ENCODE measurements at places on chromosomes 4 and X.

DNA sequence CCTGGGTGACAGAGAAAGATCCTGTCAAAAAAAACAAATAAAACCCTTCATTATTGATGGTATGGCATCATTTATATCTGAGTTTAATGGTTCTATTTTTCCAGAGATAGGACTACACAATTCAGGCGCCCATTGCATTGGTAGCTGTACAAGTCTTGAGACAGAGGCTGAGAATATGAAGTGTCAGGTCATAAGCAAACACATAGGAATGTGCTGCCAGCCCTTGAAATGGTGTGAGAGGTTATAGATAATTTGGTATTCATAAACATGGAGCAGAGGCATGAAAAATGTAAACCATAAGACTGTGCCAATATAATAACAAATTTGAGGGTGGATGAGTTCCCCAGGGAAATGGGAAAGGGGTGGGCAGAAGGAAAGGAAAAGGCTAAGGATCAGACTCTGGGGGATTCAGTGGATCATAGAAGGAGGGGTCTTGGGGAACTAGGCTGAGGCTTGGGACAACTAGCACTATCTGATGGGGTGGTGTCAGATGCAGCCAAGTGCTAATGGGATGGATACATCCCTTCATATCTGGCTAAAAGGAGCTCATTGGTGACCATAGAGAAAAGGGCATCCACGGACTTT, 50.8 kb downstream of the MAOA start:
- no peak for DNase-seq

- DNase-seq, result peak; percentile 23
These were observed 175.5 kb downstream of the WDFY3 start for GRCh38 chr4:84790769-84791565.

DNA sequence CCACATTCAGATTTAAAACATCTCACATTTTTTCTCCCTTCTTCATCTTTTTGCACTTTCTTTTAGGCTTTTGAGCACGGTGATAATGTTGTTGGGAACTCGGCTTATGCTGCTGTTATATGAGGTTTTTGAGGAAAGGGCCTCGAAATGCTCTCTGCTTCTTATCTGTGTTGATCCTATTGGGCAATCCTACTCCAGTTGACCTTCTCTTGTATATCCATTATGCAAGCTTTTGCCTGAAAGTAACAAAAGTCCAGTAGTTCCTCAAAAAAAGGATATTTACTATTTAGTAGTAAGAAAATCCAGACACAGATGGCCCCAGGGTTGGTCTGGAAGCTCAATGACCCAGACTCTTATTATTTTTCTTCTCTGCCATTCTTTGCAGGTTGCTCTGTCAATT, 57.7 kb upstream of the SPANXB1 start:
- no peak for DNase-seq

DNA sequence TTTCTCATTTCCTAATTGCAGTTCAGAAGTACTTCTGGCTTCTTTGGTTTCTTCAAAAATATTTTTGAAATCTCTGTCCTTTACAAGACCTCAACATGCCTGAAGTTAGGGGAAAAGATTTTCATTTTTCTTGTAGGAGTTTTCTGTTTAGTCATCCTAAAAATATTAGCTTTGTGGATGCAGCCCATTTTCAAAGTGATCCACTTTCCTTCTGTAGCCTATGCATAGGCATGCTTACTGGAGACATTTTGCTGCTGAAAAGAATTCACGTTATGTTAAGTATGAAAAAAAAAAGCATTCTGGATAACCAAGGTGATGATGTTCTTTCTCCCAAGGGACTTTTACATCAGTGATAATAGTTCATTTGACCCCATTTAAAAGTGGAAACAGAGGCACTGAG, 245.6 kb downstream of the THOC2 start:
- no peak for DNase-seq

DNA sequence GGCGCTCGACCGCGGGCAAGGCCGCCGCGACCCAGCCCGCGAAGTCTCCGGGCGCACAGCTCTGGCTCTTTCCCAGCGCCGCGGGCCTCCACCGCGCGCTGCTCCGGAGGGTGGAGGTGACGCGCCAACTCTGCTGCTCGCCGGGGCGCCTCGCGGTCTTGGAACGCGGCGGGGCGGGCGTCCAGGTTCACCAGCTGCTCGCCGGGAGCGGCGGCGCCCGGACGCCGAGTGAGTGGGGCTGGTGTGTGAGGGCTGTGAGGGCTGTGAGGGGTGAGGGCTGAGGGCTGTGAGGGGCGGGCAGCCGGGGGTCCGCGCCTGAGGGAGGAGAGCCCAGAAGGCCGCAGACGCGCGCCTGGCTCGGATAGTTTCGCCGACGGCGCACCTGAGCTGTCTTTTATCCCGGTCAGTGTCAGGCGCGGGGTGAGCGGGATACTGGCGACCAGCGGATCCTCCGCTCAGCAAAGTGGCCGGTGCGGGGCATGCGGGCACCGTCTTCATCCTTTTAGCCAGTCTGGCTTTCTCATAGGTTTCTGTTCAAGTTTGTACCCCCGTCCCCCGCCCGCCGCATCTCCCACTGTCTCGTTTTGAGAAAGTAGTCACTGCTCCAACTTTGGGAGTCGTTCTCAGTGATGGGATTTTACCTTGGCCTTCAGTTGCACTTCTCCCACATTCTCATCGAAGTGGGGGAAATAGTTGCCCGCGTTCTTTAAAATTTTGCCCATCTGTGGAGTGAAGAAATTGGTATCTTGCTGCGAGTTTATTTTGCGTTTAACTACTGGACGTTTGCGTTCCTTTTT, 586 bp downstream of the HERC5 start:
- no peak for DNase-seq

DNA sequence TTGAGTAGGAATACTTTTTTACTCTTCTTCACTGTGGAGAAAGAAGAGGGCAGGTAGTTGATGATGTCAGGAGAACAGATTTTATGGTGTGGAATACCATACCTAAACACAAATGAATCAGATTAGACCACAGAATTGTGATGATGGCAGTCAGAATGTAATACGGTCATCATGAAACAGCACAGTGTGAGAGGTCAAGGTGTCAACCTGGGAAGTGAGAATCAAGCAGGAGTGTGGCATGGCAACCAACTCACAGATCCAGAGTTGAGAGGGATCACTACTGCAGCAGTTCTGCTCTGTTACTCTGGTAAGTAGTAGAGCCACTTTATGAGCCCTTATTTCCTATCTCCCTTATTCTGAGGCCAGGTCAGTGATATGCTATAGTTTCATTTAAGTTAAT, 27.7 kb downstream of the METTL14 start:
- no peak for DNase-seq

DNA sequence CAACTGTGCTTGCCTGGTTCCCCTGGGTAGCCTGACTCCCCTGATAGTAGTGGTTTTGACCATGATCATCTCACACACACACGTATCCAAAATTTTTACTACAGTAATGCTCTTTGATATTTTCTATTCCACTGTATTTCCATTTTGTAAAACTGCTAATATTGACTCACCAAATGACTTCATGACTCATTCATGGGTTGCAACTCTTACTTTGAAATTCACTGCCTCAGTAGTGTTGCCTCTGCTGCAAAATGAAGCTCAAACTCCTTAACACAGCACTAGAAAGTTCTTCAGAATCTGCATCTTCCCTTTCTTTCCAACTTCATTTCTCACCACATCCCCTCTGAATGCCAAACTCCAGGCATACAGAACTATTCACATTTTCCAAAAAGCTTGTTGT, 20.3 kb downstream of the QRFPR start:
- no peak for DNase-seq

DNA sequence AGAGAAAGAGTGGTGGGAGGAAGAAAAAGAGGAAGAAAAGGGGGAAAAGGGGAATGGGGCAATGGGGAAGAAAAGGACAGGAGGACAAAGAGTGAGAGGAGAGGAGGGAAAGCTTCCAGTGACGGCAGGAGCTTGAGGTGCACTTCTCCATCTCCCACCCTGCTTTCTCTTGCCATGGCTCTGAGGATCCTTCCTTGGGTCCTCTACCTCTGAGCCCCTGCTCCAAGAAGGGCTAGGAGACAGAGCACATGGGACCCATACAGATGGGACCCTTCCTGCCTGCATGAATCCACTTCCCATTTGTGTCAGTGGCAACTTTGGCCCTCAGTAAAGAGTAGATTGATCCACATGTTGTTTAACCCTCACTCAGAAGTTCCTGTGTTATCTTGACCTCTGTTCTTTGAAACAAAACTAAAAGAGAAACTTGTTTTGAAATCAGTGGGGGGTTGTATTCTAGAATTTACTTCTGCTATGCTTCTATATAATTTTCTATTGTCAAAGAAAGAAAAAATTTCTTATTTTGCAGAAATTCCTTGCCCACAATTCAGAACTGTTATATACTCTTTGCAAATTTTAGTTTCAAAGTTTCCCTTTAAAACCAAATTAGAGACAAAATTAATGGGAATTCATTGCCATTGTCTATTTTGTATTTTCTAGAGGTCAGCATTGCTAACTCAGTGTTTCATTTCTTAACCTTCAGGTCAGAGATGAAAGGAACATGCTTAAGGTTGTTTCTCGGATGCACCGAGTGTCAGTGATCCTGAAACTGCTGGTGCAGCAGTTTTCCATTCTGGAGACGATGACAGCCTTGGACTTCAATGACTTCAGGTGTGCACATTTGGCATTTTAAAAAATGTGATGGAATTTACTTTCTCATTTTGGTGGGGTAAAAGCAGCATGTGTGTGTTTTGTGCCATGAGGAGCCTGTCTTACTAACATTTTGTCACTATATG, 5.0 kb downstream of the TDO2 start:
- no peak for DNase-seq

- DNase-seq, result no peak
These were observed 260.6 kb downstream of the EVC2 start for GRCh38 chr4:5447755-5448154.

- DNase-seq, result no peak
These were observed 155.1 kb downstream of the NR3C2 start for GRCh38 chr4:148287111-148287510.

GRCh38 chr4:162793004-162793403, 373.7 kb downstream of the NAF1 start:
- no peak for DNase-seq

DNA sequence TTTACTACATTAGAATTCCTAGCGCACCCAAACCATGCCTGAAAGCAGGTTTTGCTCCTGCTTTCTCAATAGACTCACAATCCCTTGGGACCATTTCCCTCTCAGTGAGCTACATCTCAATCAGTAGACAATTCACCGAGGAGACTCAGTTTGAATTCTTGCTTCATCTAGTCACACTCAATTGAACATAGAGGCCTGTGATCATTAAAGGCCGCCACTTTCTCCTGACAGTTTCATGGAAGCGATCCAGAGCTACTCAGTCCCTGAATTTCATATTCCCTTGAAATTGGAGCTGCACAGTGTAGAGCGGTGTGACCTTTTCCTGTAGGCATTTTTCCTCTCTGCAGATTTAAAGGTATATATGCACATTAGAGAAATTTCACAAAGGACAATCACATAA, 193.9 kb upstream of the SPOCK3 start:
- no peak for DNase-seq

- DNase-seq, result no peak
These were observed 606.0 kb upstream of the LCORL start for GRCh38 chr4:18627447-18628005.

DNA sequence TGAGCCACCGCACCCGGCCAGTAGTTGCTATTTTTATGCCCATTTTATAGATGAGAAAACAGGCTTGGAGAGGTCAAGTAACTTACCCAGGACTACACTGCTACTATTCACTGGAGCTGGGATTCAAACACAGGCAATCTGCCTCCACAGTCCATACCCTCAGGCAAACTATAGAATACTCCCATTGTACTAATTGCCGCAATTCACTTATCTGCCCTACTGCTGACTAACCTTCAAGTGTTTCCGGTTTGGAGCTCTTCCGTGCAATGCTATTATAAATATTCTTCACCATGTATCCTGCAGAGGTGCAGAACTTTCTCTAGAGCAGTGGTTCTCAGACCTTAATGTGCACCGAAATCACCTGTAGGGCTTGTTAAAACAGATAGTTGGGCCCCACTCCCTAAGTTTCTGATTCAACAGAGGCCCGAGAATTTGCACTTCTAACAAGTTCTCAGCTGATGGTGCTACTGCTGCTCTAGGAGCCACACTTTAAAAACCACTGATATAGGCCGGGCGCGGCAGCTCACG, 1.9 kb upstream of the G3BP2 start:
- no peak for DNase-seq

DNA sequence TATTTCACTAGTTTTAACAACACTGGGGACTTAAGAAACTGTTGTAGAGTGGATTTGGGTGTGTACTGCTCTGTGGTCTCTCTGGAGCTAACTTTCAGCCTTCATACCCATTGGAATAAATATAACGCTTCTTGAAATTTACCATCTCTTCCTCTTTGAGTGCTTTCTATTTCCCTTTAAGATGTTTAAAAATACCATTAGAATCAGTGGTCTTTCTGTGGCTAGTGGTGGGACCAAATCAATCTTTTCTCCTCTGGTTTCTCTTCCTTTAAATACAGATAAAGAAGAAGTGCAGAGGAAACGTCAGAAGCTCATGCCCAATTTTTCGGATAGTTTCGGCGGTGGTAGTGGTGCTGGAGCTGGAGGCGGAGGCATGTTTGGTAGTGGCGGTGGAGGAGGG, 92.0 kb downstream of the NFKB1 start:
- no peak for DNase-seq

GRCh38 chr4:138851391-138852335, 163.9 kb upstream of the NOCT start:
- DNase-seq, result no peak

GRCh38 chr4:177726111-177726510, 283.9 kb upstream of the AGA start:
- no peak for DNase-seq

- no peak for DNase-seq
These were observed 14.0 kb downstream of the CHIC2 start for GRCh38 chr4:54050214-54050904.

- DNase-seq, result no peak
These were observed 345.7 kb downstream of the FBXO8 start for GRCh38 chr4:173937631-173938270.

- no peak for DNase-seq
These were observed 113.5 kb downstream of the RPA4 start for GRCh38 chrX:96997196-96997595.

DNA sequence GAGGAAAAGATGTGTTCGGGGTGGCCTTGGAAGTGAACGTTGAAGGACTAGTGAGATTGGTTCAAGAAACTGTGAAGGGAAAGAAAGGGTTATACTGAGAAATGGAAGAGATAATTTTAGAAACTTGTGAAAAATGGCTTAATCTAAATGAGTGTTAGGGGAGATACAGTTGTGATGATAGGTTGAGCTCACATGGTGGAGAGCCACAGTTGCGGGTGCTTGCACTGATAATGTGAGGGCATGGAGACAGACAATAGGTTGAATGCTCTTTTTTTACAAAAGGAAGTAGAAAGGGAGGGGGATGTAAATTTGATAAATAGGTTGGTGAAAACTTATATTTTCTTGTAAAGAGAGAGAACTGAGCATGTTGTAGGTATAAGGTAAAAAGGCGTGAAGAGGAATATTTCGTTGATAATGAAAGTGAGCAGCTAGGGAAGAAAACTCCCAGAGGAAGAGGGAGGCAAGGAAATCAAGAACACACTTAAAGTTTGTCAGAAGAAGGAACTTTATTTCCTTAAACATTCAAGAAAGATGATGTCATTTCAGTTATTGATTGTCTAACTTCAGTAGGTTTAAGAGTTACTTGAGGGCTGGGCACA, 8.2 kb downstream of the AREG start:
- DNase-seq, result no peak

All from dermis microvascular lymphatic vessel endothelial cell (primary cell).